Stimulated activated CD4-positive, alpha-beta T cell treated with anti-CD3 and anti-CD28 coated beads, Interleukin-15, amount 100 ng/mL, for 1 hour (primary cell): ENCODE measurements at places on chromosomes 6 and 20.
A peak's percentile ranks its signal among the peaks of the same experiment; 100 is the strongest.

DNA sequence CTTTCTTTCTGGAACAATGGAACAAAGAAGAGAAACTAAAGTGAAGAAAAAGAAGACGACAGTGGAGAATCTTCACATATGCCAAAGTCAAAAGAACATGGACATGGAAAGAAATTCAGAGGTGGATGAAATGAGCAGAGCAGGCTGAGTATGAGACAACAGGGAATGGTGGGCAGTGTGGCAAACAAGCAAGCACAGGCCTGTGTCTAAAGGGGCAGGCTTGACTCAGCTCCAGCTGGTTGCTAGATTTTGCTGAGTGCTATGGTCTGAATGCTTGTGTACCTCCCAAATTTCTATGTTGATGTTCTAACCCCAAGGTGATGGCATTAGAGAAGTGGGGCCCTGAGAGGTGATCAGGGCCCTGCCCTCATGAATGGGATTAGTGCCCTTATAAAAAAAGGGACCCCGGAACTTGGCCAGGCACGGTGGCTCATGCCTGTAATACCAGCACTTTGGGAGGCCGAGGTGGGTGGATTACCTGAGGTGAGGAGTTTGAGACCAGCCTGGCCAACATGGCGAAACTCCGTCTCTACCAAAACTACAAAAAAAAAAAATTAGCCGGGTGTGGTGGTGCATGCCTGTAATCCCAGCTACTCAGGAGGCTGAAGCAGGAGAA, 49.6 kb downstream of the ZMYND8 start:
- no peak for DNase-seq

- no peak for DNase-seq
Observed at GRCh38 chr20:9981829-9982228, 53.0 kb upstream of the ANKEF1 start.

GRCh38 chr6:8172530-8172929, 70.2 kb upstream of the EEF1E1 start:
- DNase-seq, result no peak

DNA sequence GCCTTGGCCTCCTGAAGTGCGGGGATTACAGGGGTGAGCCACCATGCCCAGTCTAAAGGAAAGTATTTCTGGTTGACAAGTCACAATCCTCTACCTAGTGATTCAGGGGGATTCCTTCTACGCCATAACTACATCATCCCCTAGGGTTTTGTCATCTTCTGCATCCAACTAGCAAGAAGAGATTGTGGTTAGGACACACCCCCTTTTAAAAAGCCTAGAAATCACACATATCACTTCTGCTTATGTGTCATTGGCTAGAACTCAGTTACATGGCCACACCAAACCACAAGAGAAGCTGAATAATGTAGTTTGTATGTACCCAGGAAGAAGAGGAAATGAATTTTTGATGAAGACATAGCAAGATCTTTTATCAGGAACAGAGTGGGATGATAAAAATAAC, 14.7 kb upstream of the CHD6 start:
- DNase-seq, result no peak

- no peak for DNase-seq
Observed at GRCh38 chr6:136037876-136038460, 186.5 kb downstream of the PDE7B start.

GRCh38 chr20:48738399-48739304, 89.1 kb downstream of the PREX1 start:
- peak; percentile 20 for DNase-seq
